8988T (cell line): ENCODE measurements at places on chromosomes 1 and 21.

DNA sequence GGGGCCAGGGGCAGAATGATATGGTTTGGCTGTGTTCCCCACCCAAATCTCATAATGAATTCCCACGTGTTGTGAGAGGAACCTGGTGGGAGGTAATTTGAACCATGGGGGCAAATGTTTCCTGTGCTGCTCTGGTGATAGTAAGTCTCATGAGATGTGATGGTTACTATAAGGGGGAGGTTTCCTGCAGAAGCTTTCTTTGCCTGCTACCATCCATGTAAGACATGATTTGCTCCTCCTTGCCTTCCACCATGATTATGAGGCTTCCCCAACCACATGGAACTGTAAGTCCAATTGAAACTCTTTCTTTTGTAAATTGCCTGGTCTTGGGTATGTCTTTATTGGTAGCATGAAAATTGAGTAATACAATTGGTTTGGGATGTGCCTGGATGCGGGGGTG lies 33.7 kb upstream of the LIN9 start:
- DNase-seq: no peak

DNA sequence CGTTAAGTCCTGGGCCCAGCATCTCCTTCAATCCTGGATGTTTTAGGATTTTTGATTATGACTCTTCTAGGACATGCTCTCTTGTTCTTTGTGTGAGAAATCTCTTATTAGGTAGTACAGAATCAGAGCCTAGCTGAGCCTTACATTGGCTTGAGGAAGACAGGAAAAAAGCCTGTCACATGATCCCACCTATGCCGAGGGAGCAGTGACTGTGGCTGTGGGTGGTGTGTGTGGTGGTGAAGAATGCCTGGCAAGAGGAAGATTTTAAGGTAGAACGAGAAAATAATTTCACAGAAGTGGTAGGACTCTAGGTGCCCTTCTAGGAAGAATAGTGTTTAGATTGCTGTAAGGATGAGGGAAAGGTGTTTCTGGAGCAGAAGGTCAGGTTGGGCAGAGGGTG lies 449.5 kb upstream of the PROX1 start:
- no peak for DNase-seq

GRCh38 chr21:21064353-21064752 lies 66.1 kb downstream of the NCAM2 start:
- DNase-seq: no peak

DNA sequence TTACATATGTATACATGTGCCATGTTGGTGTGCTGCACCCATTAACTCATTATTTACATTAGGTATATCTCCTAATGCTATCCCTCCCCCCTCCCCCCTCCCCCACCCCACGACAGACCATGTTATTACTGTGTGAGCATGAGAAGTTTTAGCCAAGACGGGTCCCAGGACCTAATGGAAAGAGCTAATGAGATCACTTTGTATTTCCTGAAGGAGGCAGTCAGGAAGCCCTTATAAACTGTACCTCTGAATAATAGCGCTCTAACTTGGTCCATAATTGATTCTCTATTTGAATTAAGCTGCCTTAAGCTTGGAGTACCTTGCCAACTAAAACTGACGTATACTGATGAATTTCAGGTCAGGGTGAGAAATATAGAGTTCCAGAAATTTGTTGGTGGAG lies 4.1 kb upstream of the NEGR1 start:
- DNase-seq: no peak

DNA sequence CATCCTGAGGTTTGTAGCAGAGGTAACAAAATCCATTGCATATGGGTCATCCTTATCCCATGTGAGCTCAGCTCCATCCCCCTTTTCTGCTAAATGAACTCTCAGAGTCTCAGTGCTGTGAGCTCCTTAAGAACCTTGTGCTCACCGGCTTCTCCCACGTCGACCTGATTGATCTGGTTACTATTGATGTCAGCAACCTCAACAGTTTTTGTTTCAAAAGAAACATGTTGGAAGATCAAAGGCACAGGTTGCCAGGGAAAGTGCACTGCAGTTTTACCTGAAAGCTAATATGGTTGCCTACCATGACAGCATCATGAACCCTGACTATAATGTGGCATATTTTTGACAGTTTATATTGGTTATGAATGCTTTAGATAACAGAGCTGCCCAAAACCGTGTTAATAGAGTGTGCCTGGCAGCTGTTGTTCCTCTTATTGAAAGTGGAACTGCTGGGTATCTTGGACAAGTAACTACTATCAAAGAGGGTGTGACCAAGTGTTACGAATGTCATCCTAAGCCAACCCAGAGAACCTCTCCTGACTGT lies 131.4 kb downstream of the HS2ST1 start:
- DNase-seq: no peak

GRCh38 chr1:33047839-33048305 lies 11.2 kb upstream of the AK2 start:
- DNase-seq: no peak

DNA sequence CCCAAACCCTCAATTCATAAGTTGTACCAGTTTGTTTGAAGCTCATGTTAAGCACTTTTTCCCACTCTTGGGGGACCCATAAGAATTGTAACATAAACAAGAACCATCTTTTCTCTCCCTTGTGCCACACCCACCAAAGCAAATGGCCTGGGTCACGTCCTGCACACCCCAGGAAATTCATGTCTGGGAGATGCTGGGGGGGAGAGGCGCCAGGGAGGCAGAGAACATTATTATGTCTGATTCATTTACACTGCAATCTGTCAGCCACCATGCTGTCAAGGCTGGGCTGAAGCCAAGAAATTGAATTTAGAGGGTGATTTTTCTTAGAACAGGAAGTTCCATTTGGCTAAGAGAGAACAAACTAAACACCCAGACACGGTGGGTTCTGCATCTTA lies 37.2 kb upstream of the IPO9 start:
- no peak for DNase-seq

DNA sequence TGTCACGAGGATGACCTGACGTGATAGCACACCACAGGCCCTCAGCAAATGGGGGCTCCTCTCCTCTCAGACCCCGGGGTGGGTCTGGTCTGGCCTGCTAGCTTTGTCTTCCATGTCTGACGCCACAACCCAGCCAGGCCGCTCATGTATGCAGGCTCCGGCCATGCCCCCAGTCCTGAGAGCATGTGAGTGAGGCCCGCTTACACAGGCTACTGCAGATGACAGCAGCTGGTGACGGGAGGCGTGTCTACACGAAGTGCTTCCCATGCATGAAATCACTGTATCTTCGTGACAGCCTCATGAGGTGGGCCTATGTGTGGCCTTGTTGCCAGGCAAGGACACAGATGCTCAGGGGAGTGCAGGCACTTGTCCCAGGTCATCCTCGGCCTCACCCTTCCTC lies 16.4 kb downstream of the WNT4 start:
- no peak for DNase-seq

DNA sequence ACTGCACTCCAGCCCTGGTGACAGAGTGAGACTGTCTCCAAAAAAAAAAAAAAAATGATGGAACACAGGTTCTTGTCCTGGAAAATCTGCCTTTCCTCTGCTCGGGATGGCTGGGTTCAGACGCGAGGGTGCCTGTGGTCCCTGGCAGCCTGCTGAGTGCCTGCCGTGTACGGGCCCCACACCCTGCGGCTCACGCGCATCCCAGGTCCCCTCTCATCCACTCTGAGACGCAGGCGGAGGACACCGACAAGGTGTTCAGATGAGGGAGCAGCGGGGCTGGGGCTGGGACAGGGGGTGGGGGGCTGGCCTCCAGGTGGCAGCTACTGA lies 4.3 kb upstream of the ANKRD65 start:
- DNase-seq: no peak
